ENCODE measurements at places on chromosomes 5 and 9. TPM values are rescaled to one million over a fixed set of nuclear protein-coding genes. Genes with fewer than 3 reads are reported as not detected.
A peak's percentile ranks its signal among the peaks of the same experiment; 100 is the strongest.

FAM221B gene
- polyA plus RNA-seq = 0.10 TPM

FOXE1 gene
- 0.01 TPM for polyA plus RNA-seq

DNA sequence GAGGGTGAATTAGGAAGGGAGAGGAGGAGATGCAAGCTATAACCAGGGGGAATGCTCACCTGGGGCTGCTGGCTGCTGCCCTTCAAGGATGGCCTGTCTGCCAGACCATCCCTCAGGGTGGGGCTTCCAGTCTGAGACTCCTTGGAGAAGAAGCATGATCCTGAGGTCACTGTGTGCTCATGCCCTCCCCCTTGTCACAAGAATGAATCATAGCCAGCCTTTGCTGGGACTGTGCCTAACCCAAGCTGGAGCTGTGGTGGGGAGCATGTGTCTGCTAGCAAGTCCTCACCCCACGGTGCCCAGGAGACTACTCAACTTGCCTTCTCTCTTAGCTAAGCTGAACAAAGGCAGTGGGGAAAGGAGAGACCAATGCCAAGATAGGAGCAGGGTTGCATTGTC, 463.6 kb downstream of the SPOCK1 start:
- no peaks in the 10 kb centered on the region for H3K36me3 ChIP-seq
- H3K27ac ChIP-seq = no peak overlapping the region
- no peak for DNase-seq
- H3K4me3 ChIP-seq = no peak overlapping the region
- peaks cover 5% of the 10 kb centered on the region for H3K27me3 ChIP-seq
- H3K4me1 ChIP-seq = no peaks in the 10 kb centered on the region

- H3K36me3 ChIP-seq = no peaks in the 10 kb centered on the region
- no peak for DNase-seq
- H3K27ac ChIP-seq = no peak overlapping the region
- peaks cover 6% of the 10 kb centered on the region for H3K4me1 ChIP-seq
- peaks cover 91% of the 10 kb centered on the region for H3K27me3 ChIP-seq
Observed at GRCh38 chr5:51389577-51390463, 6.6 kb downstream of the ISL1 start.

DNA sequence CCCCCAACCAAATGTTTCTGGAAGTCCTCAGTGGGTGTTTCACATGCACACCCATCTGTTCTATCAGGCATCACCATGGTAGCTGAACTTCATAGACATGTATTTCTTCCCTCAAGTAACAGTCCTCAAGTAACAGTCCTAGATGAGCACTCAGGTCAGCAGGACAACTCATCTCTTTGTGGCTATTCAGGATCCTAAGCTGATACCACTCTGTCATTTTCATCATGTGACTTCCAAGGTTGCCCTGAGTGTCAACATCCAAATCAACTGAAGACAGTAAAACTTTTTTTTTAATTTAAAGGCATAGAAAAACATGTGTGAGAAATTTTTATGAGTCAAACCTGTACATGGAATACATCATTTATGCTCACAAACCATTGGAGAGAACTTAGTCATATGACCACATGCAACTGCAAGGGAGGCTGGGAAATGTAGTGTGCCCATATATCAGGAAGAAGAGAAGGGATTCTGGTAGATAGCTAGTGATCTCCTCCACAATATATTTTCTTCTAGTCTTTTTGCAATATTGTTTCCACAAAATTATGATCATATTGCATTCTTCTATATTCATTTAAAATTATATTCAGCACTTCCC, 64.2 kb upstream of the FST start:
- H3K27me3 ChIP-seq = no peaks in the 10 kb centered on the region
- no peak for DNase-seq
- H3K4me1 ChIP-seq = no peaks in the 10 kb centered on the region
- no peak overlapping the region for H3K4me3 ChIP-seq
- H3K36me3 ChIP-seq = no peaks in the 10 kb centered on the region
- no peak overlapping the region for H3K27ac ChIP-seq

- H3K36me3 ChIP-seq = peaks cover 5% of the 10 kb centered on the region
- DNase-seq = no peak
- no peak overlapping the region for H3K4me3 ChIP-seq
- no peaks in the 10 kb centered on the region for H3K4me1 ChIP-seq
- H3K27me3 ChIP-seq = no peaks in the 10 kb centered on the region
Observed at GRCh38 chr9:110877374-110877773, 160.9 kb downstream of the LPAR1 start.

- no peaks in the 10 kb centered on the region for H3K27me3 ChIP-seq
- no peak overlapping the region for H3K4me3 ChIP-seq
- no peaks in the 10 kb centered on the region for H3K36me3 ChIP-seq
- H3K4me1 ChIP-seq = peaks cover 30% of the 10 kb centered on the region
Observed at GRCh38 chr5:97106216-97106581, 36.2 kb downstream of the LIX1 start.

DNA sequence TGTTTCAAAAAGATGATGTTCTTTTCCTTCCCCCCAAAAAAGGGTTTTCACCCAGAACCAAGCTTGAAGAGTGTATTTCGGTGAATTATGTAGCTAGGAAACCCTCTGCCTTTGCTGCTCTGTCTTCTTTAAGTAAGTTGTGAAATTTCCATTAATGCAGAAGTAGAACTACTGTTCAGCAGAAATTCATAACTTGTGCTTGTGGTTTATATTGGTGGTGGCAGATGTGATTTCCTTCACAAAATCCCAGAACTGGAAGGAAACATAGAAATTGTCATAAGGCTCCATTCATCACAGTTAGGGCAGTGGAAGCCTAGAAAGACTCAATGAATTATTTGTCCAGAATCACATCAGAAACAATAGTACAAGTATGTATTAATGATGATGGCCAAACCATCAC, 42.1 kb upstream of the DAB2 start:
- H3K4me1 ChIP-seq = no peaks in the 10 kb centered on the region
- no peak overlapping the region for H3K4me3 ChIP-seq
- no peak overlapping the region for H3K27ac ChIP-seq
- H3K36me3 ChIP-seq = no peaks in the 10 kb centered on the region
- H3K27me3 ChIP-seq = no peaks in the 10 kb centered on the region

DNA sequence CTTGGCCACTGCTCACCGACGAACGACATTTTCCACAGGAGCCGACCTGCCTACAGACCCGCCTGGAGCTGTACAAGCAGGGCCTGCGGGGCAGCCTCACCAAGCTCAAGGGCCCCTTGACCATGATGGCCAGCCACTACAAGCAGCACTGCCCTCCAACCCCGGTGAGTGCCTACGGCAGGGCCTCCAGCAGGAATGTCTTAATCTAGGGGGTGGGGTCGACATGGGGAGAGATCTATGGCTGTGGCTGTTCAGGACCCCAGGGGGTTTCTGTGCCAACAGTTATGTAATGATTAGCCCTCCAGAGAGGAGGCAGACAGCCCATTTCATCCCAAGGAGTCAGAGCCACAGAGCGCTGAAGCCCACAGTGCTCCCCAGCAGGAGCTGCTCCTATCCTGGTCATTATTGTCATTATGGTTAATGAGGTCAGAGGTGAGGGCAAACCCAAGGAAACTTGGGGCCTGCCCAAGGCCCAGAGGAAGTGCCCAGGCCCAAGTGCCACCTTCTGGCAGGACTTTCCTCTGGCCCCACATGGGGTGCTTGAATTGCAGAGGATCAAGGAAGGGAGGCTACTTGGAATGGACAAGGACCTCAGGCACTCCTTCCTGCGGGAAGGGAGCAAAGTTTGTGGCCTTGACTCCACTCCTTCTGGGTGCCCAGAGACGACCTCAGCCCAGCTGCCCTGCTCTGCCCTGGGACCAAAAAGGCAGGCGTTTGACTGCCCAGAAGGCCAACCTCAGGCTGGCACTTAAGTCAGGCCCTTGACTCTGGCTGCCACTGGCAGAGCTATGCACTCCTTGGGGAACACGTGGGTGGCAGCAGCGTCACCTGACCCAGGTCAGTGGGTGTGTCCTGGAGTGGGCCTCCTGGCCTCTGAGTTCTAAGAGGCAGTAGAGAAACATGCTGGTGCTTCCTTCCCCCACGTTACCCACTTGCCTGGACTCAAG, 1.5 kb downstream of the CSF2 start:
- no peaks in the 10 kb centered on the region for H3K36me3 ChIP-seq
- H3K4me1 ChIP-seq = peaks cover 2% of the 10 kb centered on the region
- no peaks in the 10 kb centered on the region for H3K27me3 ChIP-seq

GRCh38 chr9:132910376-132910775, 31.7 kb downstream of the SPACA9 start:
- no peak overlapping the region for H3K27ac ChIP-seq
- no peaks in the 10 kb centered on the region for H3K4me1 ChIP-seq
- no peaks in the 10 kb centered on the region for H3K27me3 ChIP-seq

GRCh38 chr5:14684757-14685156, 20.2 kb downstream of the OTULIN start:
- H3K27me3 ChIP-seq = no peaks in the 10 kb centered on the region
- H3K36me3 ChIP-seq = peaks cover 76% of the 10 kb centered on the region
- H3K4me1 ChIP-seq = no peaks in the 10 kb centered on the region
- H3K4me3 ChIP-seq = no peak overlapping the region
- no peak overlapping the region for H3K27ac ChIP-seq

GRCh38 chr9:72363908-72364678, 915 bp downstream of the ZFAND5 start:
- H3K27me3 ChIP-seq = no peaks in the 10 kb centered on the region
- H3K36me3 ChIP-seq = peaks cover 14% of the 10 kb centered on the region
- peaks cover 14% of the 10 kb centered on the region for H3K4me1 ChIP-seq
- peak; percentile 74 for DNase-seq
- peak overlapping the region; percentile 68 for H3K4me3 ChIP-seq

GRCh38 chr5:97095318-97095732, 47.1 kb downstream of the LIX1 start:
- H3K4me1 ChIP-seq = no peaks in the 10 kb centered on the region
- H3K4me3 ChIP-seq = no peak overlapping the region
- H3K36me3 ChIP-seq = no peaks in the 10 kb centered on the region
- H3K27ac ChIP-seq = no peak overlapping the region

DNA sequence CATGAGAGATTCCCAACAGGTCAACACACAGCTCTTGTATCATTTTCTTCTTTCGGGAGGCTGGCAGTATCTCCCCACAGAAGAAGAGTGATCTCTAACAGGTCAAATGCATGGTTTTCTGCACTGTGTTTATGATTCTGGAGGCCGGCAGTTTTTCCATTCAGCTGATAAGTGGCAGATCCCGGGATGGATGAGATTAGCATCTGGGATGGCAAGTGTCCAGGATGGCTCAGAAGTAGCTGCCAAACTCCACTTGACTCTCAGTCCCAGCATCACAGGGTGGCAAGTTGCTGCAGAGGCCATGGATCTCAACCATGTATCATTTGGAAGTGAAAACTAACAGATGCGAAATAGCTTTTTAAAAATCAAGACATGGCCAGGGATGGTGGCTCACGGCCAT, 97.8 kb upstream of the SLC44A1 start:
- no peaks in the 10 kb centered on the region for H3K36me3 ChIP-seq
- H3K27ac ChIP-seq = no peak overlapping the region
- H3K4me3 ChIP-seq = no peak overlapping the region
- no peak for DNase-seq
- no peaks in the 10 kb centered on the region for H3K4me1 ChIP-seq

DNA sequence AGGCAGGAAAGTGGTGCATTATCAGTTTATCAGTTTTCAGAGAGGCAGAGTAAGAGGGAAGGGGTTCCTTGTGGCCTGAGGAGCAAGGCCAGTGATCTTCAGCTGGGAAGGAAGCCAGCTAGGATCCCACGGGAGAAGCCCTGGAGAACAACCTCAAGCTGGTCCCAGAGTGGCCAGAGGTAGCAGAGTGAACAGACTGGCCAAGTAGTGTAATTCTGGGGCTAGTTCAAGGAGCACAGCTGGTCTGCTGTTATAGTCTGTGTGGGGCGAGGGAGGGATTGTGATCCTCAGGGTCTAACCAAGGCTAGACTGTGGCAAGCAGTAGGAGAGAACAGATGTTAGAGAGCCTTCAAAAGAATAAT, 164.6 kb downstream of the CARTPT start:
- H3K27ac ChIP-seq = no peak overlapping the region
- no peaks in the 10 kb centered on the region for H3K4me1 ChIP-seq
- DNase-seq = no peak
- no peaks in the 10 kb centered on the region for H3K36me3 ChIP-seq
- peaks cover 12% of the 10 kb centered on the region for H3K27me3 ChIP-seq

Measured in large intestine (tissue), 12 donors.